Activated CD4-positive, alpha-beta memory T cell treated with anti-CD3 and anti-CD28 coated beads, Interleukin-2, amount 10 ng/mL, durations not matched to agents 7 days and 5 days (primary cell): ENCODE measurements at places on chromosomes 7 and 10.

GRCh38 chr7:47226696-47227095, 355.2 kb downstream of the TNS3 start:
- no peak for DNase-seq

- DNase-seq: no peak
Observed at GRCh38 chr7:111554086-111554485, 8.2 kb downstream of the IMMP2L start.

- peak; percentile 78 for DNase-seq
Observed at GRCh38 chr7:141053626-141054025, 20.2 kb upstream of the TMEM178B start.

GRCh38 chr7:108252177-108252576, 122.0 kb upstream of the LAMB4 start:
- DNase-seq: no peak

- no peak for DNase-seq
Observed at GRCh38 chr7:43220250-43220649, 107.8 kb downstream of the HECW1 start.

DNA sequence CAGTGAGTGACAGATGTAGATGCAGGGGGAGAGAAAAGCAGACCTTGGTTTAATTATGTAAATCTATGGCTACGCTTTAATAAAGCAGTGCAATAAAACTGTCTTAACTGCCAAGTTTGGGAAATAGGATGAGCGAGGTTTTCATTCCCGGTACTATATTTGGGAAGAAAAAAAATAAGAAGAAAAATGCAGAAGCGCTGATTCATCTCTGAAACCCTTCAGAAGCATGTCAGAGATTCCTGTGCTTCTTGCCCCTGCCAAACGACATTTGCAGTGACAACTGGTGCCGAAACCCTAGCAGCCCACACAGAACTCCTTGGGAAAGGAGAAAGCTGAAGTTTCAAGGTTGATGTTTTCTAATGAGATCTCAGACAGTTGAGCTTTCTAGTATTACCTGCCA, 380.7 kb downstream of the REEP3 start:
- no peak for DNase-seq

- no peak for DNase-seq
Observed at GRCh38 chr10:97186911-97187310, 1.2 kb upstream of the SLIT1 start.

- no peak for DNase-seq
Observed at GRCh38 chr10:71852355-71852937, 1.4 kb upstream of the PSAP start.

GRCh38 chr7:23471106-23471859, 992 bp upstream of the IGF2BP3 start:
- DNase-seq: peak; percentile 62

DNA sequence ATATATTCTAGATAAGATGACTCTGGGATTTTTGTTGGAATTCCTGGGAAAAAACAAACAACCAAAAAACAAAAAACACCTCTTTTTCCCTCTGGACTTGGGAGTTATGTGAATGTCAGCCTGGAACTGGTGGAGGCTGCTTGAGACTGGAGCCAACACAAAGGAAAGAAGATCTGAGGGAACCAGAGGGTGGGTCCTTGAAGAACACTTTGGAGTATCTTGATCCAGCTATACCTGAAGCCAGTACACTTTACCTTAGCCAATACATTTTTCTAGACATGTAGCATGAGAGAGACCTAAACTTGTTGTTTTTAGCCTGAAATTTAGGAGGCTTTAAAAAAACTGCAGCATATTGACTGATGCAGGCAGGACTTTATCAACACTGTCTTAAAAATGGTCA, 5.9 kb upstream of the LAMB1 start:
- DNase-seq: no peak

- DNase-seq: no peak
Observed at GRCh38 chr10:86020134-86020533, 346.5 kb downstream of the GRID1 start.

GRCh38 chr10:43377424-43377883, 6.0 kb downstream of the FXYD4 start:
- no peak for DNase-seq

DNA sequence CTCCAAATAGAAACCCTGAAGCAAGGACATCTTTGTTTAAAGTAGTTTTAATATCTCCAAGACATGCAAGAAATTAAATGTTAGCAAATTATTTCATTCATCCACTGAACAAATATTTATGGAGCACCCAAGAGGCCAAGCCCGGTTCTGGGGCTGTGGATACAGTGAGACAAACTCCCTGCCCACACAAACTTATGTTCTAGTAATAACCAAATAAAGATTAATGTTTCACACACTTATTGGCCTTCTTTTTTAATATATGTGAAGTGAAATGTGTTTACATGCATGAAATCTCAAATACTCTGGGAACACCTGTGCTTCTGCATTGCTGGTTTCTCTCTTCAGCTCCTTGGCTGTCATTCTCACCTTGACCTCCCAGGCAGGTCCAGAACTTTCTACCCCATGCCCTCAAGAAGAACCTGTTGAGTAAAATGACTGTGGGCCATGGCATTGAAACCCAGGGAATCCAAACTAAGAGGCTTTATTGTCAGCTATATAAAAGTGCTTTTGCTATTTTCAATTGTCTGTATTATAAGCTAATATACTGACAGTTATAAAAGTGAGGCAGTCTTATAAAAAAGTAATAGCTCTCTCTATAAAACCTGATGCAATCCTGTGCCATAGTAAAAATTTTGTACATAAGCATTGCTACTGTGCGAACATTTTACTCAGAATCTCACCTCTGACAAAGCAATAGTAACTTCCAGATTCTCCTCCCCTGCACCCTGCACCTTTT, 43.7 kb downstream of the SVIL start:
- no peak for DNase-seq

- no peak for DNase-seq
Observed at GRCh38 chr7:3922175-3922635, 621.2 kb downstream of the SDK1 start.

DNA sequence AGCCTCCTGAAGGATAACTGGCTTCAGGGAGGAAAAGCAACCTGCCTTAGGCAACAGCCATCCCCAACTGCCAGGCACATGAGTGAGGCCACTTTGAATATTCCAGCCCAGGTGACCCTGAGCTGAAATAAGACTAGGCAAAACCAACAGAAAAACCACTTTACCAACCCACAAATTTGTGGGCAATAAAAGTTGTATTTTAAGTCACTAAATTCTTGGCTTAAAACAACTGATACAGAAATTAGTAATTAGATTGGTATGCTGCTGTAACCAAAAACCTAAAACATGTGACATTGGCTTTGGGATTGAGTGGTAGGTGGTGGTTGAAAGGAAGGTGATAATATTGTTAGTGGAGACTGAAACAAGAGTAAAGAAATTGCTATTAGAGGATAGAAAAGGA, 39.9 kb downstream of the ABCB4 start:
- DNase-seq: no peak

GRCh38 chr7:11648980-11649379, 183.0 kb downstream of the THSD7A start:
- no peak for DNase-seq

DNA sequence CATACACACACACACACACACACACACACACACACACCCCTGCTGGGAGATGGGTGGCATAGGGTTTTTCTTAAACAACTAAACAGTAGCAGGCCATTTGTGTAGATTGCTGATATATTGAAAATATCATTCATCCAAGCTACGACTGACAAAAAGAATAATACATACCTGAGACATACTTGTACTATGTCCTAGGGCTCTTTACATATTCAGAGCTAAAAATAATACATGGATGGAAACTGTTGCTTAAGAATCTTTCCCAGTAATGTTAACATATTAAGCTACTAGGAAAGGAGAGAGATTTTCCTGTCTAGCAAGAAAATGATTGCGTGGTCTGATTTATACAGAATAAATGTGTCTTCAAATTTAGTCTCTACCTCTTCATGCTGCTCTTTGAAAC, 40.2 kb upstream of the TUBB8 start:
- DNase-seq: no peak

GRCh38 chr7:101390901-101391301, 28.2 kb downstream of the COL26A1 start:
- peak; percentile 66 for DNase-seq
